ENCODE measurements at places on chromosomes 13 and 19.

- DNase-seq = no peak
Observed at GRCh38 chr19:48085076-48085475, 25.5 kb downstream of the PLA2G4C start.

GRCh38 chr13:90866006-90866405 lies 481.5 kb upstream of the MIR17HG start:
- no peak for DNase-seq

DNA sequence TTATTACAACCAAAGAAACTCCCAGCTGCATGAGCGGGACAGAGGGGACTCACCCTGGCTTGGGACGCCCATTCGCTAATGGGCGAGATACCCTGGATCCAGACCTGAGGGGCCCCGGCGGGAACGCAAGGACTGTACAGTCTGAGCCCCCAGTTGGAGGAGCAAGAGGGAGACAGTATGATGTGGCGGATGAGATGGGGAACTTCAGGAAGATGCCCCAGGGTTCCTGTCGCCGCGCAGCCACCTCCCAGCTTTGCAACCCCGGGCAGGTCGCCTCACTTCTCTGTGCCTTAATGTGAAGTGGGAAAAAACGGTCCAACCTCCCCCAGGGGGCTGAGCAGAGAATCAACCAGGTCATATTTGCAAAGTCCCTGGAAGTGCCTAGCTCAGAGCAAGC lies 2.5 kb downstream of the NPAS1 start:
- no peak for DNase-seq

DNA sequence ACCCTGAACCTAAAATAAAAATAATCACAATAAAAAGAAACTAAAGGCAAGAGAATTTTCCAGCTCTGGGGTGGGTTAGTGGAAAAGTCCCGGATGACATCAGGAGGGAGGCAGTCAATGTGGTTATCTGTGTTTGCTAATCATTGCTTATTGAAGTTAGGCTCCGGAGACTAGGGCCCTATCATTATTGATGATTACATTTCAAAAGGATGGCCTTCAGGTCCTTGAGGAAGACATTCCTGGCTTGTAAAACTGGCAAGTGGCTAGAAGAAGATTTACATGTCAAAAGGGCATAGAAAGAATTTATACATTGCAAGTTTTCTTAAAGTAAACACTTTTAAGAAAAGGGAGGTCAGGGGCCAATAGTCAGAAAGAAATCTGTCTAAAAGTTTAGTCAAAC lies 123.4 kb downstream of the POSTN start:
- no peak for DNase-seq

DNA sequence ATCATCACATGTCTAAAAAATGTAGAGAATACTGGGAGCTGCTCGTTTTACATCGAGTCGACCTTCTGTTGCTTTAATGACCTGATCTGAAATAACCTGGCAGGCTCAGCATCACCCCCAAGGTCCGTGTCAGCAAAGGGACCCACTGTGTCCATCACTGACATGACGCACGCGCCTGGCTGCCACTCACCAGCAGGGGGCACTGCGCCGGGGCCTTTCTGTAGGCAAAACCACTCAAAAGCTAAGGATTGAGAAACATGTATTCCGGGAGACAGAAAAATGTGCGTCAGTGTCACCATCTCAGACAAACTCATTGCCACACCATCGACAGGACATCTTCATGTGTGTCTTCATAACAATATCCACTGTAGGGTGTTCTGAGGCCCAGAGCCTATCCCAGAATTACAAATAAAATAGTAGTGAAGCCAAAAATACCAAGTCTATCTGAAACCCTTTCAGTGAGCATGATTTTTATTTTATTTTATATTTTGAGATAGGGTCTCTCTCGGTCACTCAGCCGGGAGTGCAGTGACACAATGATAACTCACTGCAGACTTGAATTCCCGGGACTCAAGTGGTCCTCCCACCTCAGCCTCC lies 130.3 kb upstream of the LSM14A start:
- peak; percentile 56 for DNase-seq

DNA sequence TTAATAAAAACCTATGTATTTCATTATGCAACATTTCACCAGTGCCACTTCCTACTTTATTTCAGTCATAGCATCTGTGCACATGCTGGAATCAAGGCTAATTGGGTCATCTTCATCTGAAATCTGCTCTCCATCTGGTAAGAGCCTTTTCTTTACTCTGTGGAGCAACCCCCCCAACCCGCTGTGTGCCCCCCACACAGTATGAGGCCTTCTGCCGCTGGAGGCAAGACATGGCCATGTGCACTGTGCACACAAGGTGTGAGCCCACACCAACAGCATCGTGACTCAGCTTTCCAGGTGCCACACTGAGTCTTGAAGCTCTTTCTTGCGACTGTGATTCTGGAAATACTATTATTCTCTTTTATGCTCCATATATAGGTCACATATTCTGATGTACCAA lies 471.0 kb downstream of the TBC1D4 start:
- DNase-seq = no peak

GRCh38 chr19:45768655-45768983 lies 433 bp downstream of the SIX5 start:
- DNase-seq = no peak

Measured in CD8-positive, alpha-beta memory T cell (primary cell).